Stimulated activated CD8-positive, alpha-beta memory T cell treated with anti-CD3 and anti-CD28 coated beads, Interleukin-4, amount 100 ng/mL, for 4 hours (primary cell): ENCODE measurements at places on chromosomes 7 and 10.

- DNase-seq: no peak
Observed at GRCh38 chr7:29228289-29229011, 33.9 kb downstream of the CHN2 start.

GRCh38 chr7:135251496-135252391 lies 18.1 kb downstream of the STRA8 start:
- DNase-seq: no peak

DNA sequence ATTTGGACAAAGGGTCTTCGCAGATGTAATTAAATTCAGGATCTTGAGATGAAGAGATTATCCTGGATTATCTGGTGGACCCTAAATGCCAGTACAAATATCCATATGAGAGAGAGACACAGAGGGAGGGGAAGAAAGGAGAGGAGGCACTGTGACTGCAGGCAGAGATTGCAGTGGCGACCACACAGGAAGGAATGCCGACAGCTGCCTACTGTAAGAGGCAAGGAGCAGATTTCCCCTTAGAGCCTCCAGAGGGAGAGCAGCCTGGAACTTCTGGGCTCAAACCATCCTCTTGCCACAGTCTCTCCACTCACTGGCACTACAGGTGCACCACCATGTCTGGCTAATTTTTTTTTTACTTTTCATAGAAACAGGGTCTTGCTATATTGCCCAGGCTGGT lies 152.3 kb downstream of the SDK1 start:
- DNase-seq: no peak

DNA sequence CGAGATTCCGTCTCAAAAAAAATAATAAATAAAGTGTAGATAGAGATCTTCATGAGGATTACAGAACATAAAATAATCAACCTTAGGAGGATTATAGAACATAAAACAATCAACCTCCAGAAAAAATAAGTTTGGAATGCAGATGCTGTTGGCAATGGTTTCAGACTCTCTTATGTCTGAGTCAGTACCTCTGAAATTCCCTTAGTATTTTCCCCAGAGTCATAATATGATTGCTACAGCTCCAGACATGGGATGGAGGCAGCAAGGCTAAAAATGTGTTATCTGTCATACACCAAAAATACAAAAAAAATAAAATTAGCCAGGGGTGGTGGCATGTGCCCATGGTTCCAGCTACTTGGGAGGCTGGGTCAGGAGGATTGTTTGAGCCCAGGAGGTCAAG lies 22.2 kb downstream of the CADPS2 start:
- no peak for DNase-seq

DNA sequence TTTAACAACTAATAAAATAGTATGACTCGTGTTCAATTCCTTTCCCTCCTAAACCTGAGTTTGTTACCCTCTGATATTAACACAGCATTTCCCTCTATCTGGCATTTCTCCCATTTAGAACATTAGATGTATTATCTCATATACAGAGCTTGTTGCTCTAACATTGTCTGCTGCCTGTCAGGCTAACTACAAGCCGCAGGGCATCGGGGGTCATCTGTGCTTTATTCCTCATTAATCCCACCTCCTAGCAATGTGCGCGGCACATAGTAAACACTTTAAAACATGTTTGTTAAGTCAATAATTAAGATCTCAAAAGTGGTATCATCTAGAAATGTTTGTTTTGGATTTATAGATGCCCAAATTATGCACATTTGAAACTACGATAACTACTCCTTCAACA lies 52.9 kb upstream of the NEBL start:
- no peak for DNase-seq

GRCh38 chr7:39674406-39674805 lies 51.0 kb downstream of the RALA start:
- DNase-seq: no peak

- no peak for DNase-seq
Observed at GRCh38 chr7:39971924-39972323, 21.9 kb downstream of the CDK13 start.

GRCh38 chr7:72919256-72919775 lies 5.6 kb upstream of the POM121 start:
- DNase-seq: no peak

DNA sequence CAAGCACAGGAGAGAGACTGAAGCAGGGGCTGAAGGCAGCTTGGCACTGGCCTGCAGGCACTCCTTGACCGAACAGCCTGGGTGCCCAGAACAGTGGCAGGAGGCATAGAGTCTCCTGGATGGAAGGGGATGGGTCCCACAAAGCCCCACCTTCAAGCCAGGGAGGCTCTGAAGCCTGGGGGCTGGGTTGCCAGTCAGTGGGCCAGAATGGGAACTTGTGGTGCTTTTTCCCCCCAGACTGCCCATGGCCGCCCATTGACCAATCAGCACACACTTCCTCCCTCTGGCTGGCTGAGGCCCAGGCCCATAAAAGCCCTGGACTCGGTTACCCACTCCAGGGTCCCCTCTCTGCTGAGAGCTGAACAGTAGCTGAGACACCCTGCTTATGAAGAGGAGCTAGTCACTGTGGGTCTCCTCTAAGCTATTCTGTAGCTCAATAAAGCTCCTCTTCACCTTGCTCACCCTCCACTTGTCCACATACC lies 109.6 kb downstream of the ELAPOR2 start:
- DNase-seq: no peak

GRCh38 chr7:24786306-24786705 lies 29.0 kb upstream of the GSDME start:
- DNase-seq: no peak

DNA sequence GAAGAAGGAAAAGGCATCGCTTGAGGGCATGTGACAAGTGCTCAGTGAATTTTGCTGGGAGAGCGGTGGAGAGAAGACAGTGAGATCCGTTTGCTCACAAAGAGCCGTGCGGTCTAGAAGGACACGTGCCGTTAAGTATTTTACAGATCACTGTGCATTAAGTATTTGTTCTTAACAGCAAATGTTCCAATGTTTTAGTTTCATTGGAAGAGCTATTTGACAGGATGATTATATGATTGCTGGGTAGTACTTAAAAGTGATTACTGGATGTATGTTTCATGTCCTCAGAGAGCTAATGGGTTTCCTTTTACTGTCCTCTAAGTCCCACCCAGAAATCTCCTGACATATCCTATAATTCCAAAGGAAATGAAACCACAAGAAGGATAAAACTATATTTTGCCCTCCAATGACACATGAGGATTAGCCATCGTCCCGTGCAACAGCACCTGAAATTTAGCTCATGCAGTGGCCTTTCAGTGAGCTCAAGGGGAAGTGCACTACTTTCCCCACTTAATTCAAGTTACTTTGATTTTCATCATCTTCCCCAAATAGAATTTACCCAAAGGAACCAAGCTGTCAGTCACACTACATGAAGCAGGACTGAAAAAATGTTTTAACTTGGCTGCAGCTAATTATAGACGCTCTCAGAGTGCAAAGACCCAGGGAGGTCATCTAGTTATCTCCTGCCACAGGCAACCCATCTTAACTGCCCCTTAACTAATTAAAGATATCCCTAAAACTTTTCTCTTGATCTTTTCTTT lies 80.3 kb downstream of the KLF6 start:
- DNase-seq: no peak

DNA sequence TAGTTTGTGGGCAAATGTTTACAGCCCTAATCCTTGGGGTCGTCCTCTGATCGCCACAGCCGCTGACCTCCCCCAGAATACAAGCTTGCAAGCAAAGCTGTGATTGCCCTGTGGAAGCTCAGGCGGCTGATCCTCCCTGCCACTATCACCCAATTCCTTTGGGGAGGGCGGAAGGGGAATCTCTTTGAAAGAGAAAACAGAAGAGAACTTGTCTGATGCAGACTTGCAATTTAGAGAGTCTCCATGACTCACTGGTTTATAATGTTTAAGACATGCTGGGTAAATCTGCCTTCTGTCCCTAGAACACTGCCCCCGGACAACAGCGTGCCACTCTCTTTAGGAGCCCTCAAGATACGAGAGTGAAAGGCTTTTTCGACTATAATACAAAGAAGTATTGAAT lies 75.5 kb downstream of the NRP1 start:
- no peak for DNase-seq

- DNase-seq: no peak
Observed at GRCh38 chr10:7579681-7580080, 87.1 kb downstream of the ITIH5 start.

- no peak for DNase-seq
Observed at GRCh38 chr10:71547876-71548846, 151.4 kb downstream of the CDH23 start.

- DNase-seq: no peak
Observed at GRCh38 chr10:86269332-86269731, 97.3 kb downstream of the GRID1 start.

- DNase-seq: no peak
Observed at GRCh38 chr7:6159097-6159483, 113.3 kb downstream of the CYTH3 start.

DNA sequence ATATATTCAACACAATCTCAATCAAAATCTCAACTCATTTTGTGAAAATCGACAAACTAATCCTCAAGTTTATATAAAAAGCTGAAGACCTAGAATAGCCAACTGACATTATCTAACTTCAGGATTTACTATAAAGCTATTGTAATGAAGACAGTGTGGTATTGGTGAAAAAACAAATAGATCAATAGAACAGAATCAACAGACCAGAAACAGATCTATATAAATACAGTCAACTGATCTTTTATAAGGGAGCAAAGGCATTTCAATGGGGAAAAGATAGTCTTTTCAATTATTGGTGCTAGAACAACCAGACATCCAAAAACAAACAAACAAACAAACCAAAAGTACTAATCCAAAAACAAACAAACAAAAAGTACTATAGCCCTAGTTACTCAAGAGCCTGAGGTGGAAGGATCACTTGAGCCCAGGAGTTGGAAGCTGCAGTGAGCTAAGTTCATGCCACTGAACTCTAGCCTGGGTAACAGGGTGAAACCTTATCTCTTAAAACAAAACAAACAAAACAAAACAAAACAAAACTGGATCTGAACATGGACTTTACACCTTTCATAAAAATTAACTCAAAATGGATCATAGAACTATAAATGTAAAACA lies 26.6 kb upstream of the AKR1D1 start:
- no peak for DNase-seq

- no peak for DNase-seq
Observed at GRCh38 chr7:431658-432111, 88.0 kb downstream of the PDGFA start.

GRCh38 chr10:57472823-57473619 lies 794.7 kb downstream of the IPMK start:
- no peak for DNase-seq

DNA sequence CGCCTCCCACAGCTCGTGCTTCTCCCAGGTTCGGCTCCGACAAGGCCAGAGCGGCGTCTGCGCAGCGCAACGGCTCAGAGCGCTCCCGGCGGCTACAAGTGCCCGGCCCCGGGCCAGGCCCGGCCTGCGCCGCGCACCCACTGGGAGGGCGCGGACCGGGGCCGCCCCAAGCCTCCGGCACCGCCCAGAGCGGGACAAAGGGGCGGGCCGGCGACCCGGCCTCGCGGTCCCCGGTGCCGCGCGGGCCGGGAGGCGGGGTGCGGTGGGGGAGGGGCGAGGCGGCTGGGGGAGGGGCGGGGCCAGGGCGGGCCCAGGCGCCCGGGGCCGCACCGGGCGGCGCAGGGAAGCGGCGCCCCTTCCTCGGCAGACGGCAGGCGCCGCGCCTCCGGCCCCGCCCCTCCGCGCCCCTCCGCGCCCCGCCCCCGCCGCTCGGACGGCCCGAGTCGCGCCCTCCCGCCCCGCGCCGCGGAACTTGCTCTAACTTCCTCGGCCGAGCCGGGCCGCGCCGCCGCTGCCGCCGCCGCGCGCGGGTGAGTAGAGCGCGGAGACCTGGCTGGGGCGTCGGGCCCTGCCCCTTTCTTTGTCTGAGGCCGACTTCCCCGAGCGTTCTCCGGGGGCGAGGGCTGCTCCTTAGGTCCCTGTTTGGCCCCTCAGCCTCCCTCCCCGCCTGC lies at the start of gene TSPAN14:
Gene TSPAN14, plus strand, starts transcription at position 469 of the 671 bp plus-strand sequence. CDS start 34,924 bp downstream, outside the sequence.
- no peak for DNase-seq

DNA sequence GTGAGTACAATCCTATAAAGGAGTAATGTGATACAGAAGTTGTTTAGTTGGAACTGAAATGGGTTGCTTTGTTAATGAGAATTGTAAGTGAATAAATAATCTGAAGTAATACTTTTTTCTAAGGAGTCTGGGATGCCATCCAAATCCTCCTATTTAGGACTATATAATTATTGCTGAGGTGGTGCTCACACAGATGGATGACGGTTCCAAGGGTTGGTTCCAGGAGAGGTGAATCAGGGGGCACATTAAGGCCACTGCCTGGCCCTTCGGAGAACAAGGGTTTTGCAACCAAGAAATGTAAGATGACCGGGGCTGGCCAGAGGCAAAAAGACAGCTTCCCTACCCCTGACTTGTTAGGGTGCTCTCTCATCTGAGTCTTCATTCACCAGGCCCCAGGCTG lies 352.7 kb downstream of the PHTF2 start:
- no peak for DNase-seq

DNA sequence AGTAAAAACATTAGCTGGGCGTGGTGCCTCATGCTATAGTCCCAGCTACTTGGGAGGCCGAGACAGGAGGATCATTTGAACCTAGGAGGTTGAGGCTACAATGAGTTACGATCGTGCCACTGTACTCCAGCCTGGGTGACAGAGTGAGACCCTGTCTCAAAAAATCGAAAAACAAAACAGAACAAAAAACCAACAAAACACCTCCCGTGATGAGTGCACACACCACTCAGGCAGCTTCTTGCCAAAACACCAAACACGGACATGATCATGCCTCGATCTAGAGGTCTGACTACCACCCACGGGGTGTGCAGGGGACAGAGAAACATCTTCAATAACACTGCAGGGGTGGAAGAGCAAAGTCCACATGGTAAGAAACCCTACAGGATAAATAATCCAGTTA lies 44.4 kb downstream of the AMZ1 start:
- no peak for DNase-seq

DNA sequence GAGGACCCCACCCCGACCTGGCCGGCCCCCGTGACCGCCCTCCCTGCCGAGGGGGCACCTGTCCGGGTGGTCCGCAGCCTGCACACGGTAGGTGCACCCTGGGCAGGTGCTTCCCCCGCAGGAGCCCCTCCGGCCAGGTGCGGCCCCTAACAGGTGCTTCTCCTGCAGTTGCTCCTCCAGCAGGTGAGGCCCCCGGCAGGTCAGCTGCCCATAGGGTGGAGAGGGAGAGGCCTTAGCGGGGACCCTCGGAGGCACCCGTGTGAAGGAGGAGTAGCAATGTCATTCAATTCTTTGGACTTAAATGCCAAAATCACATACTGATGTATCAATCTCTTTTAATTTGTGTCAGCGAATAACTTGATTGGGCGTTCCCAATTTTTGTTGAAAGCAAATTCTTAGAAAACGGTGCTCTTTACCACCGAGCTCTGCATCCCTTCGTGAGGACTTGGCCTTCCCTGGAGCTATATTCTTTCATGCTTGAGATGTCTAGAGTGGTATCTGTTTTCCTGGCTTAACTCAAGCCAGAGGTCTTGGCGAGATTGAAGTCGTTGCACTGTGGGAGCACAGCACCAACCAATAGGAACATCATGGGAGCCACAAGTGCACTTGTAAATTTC lies 738 bp upstream of the NCAPG2 start:
- DNase-seq: no peak

GRCh38 chr10:121064491-121064890 lies 213.3 kb downstream of the WDR11 start:
- DNase-seq: no peak

GRCh38 chr10:70986623-70986950 lies 98.2 kb upstream of the PCBD1 start:
- no peak for DNase-seq
